ENCODE measurements at places on chromosomes 7 and 10.

DNA sequence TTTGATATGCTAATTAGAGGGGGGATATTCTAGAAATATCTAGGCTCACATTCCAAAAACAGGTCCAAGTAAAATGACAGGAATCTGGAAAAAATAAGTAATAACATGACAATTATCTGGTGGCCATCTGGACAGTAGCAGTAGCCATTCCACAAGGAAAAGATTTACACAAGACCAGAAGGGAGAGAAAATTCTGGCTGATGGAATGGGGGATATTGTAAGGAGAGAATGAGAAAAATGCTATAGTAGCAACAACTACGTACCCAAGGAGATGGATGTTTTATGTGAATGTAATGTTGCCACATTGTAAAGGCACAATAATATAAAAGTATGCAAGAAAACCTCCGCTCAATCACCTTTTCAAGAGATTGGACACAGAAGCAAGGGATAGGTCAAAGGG lies 5.4 kb downstream of the MYOF start:
- no peak for DNase-seq

GRCh38 chr7:116805100-116805544 lies 57.3 kb upstream of the CAPZA2 start:
- DNase-seq, result no peak

- no peak for DNase-seq
These were observed 304.5 kb downstream of the CCSER2 start for GRCh38 chr10:84632866-84633265.

GRCh38 chr7:71912476-71912875 lies 499.7 kb downstream of the CALN1 start:
- no peak for DNase-seq

DNA sequence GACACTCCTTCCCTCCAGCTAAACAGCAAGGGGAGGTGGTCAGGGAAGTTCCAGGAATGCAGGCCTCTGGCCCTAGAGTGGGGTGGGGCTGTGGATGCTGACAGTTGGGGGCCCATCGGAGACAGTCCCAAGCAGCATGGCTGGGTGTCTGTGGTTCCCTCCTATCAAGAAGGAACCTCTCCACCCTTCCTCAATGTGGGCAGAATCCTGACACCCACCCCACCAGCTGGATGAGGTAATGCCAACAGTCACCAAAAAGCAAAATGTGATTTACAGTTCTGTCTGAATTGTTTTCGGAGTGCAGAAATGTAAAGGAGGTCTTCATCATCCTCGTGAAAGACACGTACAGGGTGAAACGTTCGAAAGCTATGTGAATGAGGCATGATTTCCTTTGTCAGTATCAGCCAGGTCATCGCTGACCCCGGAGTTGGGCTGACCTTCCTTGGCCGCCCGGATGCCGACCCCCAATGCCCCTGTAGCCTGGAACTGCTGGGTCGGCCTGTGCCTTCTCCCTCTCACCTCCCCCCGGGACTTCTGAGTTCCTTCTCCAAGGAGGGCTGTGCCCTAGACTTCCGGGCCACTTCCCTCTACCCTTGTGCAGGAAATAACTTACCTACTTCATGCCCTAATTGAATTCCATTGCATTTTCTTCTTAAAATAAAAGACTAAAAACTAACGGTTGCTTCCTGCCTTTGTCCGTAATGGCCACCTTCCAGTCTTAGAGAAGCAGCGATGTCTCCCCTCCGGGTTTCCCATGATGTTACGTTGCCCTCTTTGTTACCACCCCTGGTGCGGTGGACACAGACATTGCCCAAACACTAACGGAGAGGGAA lies 24.5 kb downstream of the FOXK1 start:
- DNase-seq, result no peak

GRCh38 chr10:120559800-120560199 lies 102.8 kb downstream of the PLPP4 start:
- DNase-seq, result no peak

- no peak for DNase-seq
These were observed 207.6 kb downstream of the FRMD4A start for GRCh38 chr10:14123139-14123538.

All from Jurkat, Clone E6-1 (cell line).